ENCODE measurements at places on chromosomes 5 and 9.

GRCh38 chr5:135833961-135834638 is 363 bp upstream of the SLC25A48 start:
- no peak for DNase-seq

GRCh38 chr5:959581-960531 is 48.7 kb upstream of the NKD2 start:
- DNase-seq = no peak

- DNase-seq = no peak
These were observed 470.1 kb downstream of the IRX1 start for GRCh38 chr5:4065472-4066320.

DNA sequence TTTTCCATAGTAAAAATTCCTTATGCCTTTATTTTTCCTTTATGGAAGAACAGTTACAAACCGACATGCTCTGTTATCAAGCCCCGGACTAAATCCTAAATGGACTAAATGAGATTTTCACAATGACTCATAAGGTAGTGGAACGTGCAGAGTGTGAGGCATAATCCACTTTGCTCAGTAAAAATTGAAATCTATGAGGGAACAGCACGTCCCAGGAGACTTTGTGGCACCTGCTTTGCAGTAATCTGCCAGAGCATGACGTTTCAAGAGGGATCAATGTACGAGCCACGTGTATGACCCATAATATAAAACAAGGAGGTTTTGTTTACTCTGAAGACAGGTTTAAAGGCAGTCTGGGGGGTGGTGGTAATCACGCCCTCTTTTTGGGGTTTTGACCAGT is 83.8 kb upstream of the GNA14 start:
- no peak for DNase-seq

- peak; percentile 61 for DNase-seq
These were observed at the start of gene KLHL9 for GRCh38 chr9:21334701-21335632. KLHL9 (minus strand) TSS chr9:21335404; CDS start chr9:21334859, 545 bp downstream.

- DNase-seq = no peak
These were observed 168.5 kb downstream of the DOCK2 start for GRCh38 chr5:169805527-169805934.

DNA sequence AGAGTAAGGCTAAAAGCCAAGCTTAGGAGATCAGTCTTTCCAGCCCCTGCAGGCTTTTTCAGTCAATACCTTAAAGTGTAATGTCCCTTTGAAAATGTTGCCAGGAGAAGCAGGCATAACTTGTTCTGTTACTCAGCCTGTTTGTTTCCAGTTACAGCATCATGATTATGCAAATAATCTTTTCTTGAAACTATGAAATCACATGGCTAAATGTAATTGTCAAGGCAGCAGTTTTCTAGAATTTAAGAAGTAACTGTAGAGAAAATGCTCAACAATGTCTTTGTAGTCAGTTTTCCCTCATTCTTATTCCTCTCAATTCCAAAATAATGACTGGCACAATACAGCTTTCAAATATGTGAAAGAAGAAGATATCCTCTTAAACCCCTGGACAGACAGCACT is 1.9 kb upstream of the GPR107 start:
- no peak for DNase-seq

DNA sequence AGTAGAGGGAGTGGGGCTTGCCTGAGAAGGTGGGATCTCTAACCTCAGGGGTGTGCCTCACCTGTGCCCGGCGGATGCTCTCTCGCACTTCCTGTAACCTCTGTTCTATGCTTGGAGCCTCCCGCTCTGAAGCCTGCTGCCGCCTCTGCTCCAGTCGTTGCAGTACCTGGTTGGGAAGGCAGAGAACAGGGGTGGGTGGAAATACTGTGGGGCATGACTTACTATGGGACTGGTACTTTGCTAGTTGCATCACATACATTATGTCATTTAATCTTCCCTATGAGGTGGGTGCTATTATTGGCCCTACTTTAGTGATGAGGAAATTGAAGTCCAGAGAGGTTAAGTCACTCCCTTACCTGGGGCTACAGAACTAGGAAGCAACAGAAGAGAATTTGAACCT is 5.2 kb downstream of the FCHSD1 start:
- DNase-seq = no peak

- DNase-seq = no peak
These were observed 271.6 kb downstream of the MAST4 start for GRCh38 chr5:66867618-66868322.

DNA sequence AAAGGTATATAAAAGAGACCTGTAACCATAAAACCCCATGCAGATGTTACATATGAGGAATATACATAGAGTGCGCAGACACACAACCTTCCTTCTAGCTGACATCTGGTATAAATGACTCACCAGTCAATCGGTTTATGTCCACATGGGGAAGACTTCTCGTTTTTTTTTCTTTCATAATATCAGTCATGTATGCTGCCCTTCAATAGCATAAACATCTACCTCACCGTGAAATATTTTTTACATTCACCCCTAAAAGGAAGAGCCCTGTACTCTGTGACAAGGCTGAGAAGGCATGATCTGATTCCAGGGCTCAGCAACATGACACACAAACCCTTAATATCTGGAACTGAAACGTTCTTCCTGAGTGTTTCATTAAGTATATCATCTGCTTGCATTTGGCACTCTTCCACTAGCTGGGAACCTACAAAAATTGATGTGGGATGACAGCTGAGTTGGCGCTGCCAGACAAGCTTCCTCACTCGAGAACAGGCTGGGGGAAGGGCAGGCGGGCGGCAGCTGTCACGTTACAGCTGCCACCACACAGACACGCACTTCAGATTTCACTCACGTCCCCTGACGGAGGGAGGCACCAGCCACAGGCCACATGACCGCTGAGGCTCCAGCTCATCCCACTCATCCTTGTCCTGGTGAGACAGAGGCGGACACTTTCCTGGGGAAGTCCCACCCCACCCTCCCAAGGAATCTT is 74.2 kb downstream of the SHB start:
- DNase-seq = no peak

All from AG09309 (cell line).